Osteocyte (in vitro differentiated cells): ENCODE measurements at places on chromosomes 7 and 10.

DNA sequence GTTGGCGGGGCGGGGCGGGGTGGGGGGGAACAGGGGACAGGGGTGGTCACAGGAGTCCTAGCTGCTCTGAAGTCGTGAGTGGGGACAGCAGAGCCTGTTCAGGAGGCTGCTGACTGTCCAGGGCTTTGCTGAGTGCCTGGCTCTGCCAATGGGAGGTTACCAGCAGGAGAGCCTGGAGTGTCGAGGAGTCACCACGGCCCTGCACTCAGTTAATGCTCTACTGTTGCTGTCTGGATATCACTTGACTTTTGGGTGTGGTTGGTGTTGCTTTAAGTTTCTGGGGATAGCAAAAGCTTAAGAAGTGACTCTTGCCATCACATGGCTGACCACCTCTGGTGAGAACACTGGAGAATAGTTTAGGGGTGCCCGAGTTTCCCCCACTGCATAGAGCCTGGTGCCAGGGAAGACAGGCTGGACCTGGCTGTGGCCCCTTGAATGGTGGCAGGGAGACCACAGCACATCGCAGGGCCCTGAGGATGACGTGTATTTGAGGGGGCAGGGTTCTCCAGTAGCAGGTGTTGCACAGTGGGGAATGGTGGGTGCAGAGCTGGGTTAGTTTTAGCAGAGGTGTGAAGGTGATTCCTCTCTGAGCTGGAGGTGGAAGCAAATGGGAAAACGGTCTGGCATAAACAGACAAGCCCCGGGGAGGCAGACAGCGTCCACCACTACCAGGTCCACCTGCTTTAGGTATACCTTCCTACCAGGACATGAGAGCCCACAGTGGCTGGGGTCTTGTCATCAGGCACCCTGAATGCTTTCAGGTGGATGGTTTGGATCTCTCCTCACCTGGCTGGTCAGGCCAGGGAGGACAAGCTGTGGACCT lies 54.2 kb upstream of the CAMK2B start:
- DNase-seq: no peak

GRCh38 chr10:132946806-132947546 lies 4.6 kb upstream of the CFAP46 start:
- DNase-seq: no peak

- DNase-seq: no peak
These were observed 55.1 kb downstream of the VOPP1 start for GRCh38 chr7:55517191-55517633.

- no peak for DNase-seq
These were observed 241.8 kb upstream of the PRSS58 start for GRCh38 chr7:142499635-142500034.

DNA sequence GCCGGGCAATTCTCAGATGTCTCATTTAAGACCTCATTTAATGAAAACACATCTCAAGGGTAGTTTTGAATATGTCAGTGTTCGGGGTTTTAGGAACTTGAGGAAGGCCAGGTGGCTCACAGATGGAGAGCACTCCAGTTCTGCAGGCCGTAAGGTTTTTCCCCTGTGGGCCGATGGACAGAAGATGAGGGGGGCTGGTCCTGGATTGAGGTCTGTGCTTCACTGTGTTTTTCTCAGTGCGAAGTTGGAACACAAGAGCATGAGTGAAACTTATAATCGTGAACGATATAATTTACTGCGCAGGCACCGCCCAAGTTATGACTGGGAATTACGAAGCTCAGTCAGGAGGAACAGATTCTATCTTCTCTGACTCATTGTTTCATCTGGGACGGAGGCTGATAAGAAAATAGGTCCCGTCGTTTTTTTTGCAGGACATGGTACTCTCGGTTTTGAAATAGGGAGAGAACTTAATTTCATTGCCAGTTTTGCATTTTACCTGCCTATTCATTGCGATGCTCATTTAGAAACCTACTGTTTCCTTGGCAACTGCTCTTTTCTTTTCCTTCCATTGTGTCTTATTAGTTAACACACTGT lies 591.0 kb upstream of the PFKP start:
- no peak for DNase-seq

GRCh38 chr7:13166801-13167200 lies 479.4 kb downstream of the ARL4A start:
- no peak for DNase-seq

GRCh38 chr10:86951184-86951761 lies 6.1 kb downstream of the MMRN2 start:
- no peak for DNase-seq

- DNase-seq: no peak
These were observed 239.4 kb downstream of the C7orf25 start for GRCh38 chr7:42672339-42672999.

DNA sequence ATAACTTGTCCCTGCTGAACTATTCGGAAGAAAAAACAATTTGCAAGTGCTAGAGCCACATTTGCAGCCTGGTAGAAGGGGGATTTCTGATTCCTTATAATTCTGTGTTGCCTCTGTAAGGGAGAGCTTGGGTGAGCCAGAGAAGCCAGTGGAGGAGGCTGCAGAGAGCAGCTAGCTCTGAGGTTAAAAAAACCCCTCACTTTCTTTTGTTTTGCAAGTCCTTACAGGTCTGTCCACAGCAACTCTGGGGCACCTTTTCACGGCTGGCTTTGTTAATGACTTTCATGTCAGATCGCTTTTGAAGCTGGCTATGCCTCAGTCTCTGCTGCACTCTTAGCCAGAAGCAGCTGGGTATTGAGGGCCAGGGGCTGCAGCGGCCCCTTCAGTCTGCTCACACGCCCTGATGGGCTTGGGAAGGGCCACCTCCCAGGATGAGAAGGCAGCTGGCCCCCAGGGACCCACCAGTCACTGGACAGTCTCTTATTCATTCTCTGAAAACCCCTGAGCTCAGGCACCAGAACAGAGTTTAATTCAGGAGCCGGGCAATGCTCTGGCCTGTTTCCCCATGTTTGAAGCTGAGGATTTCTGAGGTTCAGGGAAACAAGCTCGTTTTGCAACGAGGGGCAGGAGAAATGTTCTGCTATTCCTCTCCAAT lies 30.9 kb downstream of the TRIM8 start:
- DNase-seq: no peak

DNA sequence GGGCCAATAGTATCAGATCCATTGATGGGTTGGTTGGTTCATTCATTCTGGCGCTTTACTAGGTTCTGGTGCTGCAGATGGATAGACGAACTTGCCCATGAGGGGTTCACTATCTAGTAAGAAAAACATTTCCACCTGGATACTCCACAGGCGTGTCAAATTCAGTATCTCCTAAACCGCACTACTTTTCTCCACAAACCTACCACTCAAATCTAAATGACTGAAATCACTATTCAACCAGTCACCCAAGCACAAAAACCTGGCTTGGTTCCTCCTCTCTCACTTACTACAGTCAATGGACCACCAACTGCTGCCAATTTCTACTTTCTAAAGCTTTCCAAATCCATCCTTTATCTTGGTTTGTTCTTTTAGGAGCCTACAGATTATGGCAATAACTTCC lies 572 bp downstream of the AGK start:
- DNase-seq: no peak

DNA sequence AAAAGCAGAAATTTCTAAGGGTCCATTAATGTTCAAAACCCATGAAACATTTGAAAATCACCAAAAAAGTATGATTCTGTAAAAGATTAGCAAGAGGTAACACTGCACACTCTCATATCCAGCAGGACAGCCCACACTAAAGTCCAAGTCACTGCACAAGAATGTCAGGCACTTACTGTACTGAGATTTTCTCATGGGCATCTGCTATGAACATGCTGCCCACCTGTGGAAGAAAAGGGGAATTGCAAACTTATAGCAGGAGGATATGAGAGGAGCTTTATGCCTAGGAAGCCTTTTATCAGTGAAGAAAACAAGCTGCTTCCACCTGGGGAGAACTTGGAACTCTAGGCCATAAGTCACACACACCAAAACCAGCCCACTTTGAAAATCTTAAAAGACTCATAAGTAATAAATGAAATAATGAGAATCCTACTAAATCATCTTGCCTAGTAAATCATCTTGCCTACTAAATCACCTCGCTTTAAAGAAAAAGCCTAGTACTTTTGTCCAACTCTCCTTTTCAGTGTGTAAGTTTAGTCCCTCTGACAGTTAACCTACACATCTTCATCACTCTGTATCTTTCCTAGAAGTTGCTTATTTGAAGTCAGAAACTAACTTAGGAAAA lies 46.1 kb downstream of the ARMH3 start:
- DNase-seq: no peak

- no peak for DNase-seq
These were observed 58.7 kb downstream of the INPP5F start for GRCh38 chr10:119784340-119785067.

DNA sequence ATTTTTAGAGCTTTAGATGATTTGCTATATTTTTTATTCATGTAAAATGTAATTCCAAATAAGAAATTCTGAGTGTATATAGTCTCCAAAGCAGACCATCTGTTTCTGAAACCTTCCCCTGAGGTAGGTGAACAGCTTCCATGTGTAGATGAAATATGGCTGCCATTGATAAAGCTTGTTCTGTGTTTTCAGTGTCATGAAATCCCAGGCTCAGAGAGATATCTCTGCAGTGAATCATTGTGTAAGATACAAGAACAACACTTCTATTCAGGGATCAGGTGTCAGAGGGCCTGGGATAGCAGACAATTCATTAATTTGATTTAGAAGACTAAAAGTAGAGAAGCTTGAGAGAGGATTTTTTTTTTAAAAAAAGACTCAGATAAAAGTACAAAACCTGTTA lies 29.1 kb downstream of the ACTA2 start:
- DNase-seq: no peak

DNA sequence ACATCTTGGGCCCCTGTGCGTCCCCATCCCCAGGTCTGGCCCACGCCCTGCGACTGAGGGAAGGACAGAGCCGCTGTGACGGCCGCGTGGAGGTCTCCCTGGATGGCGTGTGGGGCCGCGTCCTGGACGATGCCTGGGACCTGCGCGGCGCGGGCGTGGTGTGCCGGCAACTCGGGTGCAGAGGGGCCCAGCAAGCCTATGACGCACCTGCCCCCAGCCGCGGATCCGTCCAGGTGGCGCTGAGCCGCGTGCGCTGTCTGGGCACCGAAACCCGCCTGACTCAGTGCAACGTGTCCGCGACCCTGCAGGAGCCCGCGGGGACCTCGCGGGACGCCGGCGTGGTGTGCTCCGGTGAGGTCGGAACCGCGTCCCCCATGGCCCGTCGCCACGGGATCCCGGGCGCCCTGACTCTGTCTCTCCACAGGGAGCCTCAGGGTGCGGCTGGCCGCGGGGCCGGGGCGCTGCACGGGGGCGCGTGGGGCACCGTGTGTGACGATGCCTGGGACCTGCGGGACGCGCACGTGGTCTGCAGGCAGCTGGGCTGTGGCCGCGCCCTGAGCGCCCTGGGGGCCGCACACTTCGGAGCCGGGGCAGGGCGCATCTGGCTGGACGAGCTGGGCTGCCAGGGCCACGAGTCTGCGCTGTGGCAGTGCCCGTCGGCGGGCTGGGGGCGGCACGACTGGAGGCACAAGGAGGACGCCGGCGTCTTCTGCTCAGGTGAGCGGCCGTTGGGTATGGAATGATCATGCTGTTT lies 5.9 kb downstream of the SCART1 start:
- peak; percentile 85 for DNase-seq

GRCh38 chr7:81777697-81778096 lies 7.8 kb upstream of the HGF start:
- no peak for DNase-seq

- DNase-seq: no peak
These were observed 395.6 kb downstream of the TNS3 start for GRCh38 chr7:47186316-47186715.

- DNase-seq: peak; percentile 98
These were observed 14.8 kb upstream of the MMD2 start for GRCh38 chr7:4973728-4974198.

DNA sequence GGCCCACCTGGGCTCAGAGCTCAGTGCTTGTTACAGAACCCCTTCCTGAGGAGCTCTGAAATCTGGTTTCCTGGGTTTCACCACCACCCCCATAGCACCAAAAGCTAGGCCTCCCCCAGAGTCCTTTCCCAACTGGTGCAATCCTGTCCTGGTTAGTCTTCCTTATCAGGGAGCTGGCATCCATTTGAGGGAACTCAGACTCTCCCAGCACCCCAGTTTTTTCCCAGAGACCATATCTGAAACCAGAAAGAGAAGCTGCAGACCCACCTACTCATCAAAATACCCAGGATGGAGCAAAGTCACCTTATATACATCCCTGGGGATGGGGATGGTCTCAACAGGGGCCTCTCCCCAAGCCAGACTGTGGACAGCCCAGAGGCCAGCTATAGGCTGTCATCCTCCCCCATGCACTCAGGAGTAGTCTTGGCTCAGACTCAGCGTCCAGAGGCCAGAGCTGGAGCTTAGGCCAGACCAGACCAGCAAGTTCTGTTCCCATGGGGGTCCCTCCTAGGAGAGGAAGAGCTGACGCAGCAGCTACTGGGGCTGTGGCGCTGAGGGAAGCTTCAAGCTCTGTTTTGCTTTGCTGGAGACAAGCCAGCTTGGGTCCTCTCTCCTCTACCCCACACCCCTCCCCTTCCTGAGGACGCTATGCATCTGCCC lies 3.0 kb downstream of the TBATA start:
- DNase-seq: no peak

DNA sequence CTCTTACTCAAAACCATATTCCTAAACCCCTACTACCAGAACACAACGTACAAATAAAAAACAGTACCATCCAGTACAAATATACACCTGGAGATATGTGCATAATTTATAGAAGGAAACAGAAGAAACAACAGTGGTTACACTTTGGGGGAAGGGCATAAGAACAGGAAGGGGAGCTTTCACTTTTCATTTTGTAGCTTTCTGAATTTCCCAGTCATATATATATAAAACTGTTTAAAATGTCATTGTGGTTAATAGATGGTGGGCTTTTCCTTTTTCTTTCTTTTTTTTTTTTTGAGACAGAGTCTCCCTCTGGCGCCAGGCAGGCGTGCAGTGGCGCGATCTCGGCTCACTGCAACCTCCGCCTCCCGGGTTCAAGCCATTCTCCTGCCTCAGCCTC lies 47.2 kb downstream of the MALSU1 start:
- no peak for DNase-seq

DNA sequence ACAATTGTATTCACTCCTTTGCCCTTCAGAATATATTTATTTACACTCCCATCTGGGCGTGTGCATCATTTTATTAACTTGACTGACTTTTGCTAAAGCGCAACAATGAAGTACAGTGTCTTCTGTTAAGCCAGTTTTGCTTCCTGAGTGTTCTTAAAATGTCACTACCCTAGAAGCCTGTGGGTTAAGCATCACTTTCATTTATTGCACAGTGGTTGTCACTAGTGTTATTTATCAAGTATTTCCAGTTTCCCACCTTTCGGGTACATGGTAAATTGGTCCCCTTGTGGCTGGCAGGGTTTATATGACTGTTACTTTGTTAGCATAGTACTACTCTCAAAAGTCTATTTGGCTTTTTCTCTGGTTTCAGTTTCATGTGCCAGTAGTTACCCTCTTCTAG lies 3.3 kb downstream of the HILPDA start:
- no peak for DNase-seq

DNA sequence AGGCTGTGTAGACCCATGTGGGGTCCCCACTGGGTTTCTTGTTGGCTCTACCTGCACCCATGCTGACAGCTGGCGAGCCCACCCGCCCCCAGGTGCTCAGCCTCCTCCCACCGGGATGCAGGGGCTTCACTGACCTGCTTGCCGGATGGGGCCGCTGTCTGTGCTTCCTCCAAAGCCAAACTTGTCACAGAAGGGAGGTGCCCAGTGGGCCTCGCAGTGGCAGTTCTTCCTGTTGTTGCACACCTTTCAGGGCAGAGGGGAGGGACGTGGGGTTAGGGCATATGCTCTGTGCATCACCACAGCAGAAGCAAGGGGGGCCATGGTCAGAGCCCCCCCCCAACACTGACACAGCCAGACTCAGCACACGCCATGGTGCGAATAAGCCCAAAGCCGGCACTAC lies 146.5 kb downstream of the FANK1 start:
- no peak for DNase-seq

- no peak for DNase-seq
These were observed 8.1 kb downstream of the ZNF746 start for GRCh38 chr7:149489391-149490024.
